ENCODE measurements at places on chromosomes 3 and 15.

- DNase-seq = no peak
These were observed 114.8 kb downstream of the CACNA2D3 start for GRCh38 chr3:54237109-54237508.

- DNase-seq = no peak
These were observed 218.8 kb downstream of the CLSTN2 start for GRCh38 chr3:140153736-140154135.

- DNase-seq = no peak
These were observed 11.1 kb downstream of the TMEM62 start for GRCh38 chr15:43144512-43144911.

- DNase-seq = no peak
These were observed 44.5 kb downstream of the TYRO3 start for GRCh38 chr15:41603411-41603935.

- DNase-seq = no peak
These were observed 6.2 kb downstream of the CILP start for GRCh38 chr15:65204931-65205660.

- DNase-seq = no peak
These were observed 55.3 kb downstream of the ROPN1B start for GRCh38 chr3:126024049-126024854.

All from ELR (cell line).